GOT3 (cell line): ENCODE measurements at places on chromosomes 7 and 10.

- DNase-seq: no peak
These were observed 116.9 kb upstream of the PCGF5 start for GRCh38 chr10:91103384-91104192.

- no peak for DNase-seq
These were observed 12.7 kb downstream of the ACADSB start for GRCh38 chr10:123021517-123021916.

DNA sequence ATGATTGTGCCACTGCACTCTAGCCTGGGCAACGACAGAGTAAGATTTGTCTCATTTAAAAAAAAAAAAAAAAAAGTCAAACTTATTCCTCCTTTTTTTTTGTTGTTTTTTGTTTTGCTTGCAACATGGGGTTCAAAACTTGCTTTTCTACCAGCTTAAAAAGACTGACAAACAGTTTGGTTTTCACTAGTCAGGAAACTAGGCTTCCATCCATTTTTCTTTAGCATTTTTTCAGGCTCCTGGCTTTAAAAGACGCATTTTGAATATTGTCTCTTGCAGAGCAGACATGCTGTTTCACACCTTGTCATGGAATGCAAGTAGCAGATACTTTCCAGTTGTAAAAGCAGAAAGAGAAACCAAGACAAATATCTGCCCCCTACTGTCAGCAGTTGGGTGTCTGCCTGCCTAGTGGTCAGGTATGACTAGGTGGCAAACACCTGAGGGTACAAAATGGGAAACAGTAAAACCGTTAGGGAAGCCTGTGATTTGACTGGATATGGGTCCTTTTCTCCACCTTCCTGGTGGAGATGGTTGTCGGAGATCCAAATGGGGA lies 139.9 kb downstream of the CCDC71L start:
- DNase-seq: no peak

DNA sequence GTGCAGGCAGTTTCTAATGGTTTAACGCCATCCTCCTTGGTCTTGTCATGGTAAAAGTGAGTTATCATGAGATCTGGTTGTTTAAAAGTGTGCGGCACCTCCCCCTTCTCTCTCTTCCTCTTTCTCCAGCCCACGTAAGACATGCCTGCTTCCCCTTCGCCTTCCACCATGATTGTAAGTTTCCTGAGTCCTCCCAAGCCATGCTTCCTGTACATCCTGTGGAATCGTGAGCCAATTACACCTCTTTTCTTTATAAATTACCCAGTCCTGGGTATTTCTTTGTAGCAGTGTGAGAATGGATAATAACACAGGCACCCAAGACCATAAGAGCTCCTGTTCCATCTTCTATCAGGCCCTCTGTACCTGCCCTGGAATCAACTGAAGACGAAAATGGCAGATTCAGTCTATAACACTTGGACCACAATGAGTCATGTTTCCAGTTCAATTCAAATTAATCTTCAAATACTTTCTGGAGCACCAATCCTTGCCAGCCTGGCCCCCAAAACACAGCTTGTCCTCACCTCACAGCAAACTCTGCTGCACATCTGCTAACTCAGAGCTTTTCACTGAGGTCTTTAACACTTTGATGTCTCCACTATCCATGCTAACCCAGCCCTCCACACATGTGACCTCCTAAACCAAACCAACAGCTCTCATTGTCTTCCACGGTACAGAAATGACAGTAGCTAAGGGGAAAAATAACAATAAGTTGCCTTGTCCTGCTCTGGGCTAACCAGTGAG lies 73.2 kb downstream of the SFMBT2 start:
- no peak for DNase-seq

DNA sequence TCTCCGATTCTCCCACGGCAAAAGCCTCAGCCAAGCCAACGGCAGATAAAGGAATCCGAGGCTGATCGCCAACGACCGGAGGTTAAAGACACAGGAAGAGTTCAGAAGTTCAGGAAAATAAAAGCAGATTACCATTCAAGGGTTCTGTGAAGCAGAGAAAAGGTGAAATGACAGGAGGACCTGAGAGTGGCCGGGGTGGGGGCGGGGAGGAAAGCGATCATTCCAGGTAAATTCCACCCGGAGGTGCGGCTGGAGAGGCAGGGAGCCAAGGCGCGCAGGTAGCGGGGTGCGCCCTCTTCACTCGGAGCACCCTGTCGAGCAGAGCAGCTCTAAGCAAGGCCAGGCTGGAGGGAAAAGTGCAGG lies 35.3 kb upstream of the SEPHS1 start:
- no peak for DNase-seq

DNA sequence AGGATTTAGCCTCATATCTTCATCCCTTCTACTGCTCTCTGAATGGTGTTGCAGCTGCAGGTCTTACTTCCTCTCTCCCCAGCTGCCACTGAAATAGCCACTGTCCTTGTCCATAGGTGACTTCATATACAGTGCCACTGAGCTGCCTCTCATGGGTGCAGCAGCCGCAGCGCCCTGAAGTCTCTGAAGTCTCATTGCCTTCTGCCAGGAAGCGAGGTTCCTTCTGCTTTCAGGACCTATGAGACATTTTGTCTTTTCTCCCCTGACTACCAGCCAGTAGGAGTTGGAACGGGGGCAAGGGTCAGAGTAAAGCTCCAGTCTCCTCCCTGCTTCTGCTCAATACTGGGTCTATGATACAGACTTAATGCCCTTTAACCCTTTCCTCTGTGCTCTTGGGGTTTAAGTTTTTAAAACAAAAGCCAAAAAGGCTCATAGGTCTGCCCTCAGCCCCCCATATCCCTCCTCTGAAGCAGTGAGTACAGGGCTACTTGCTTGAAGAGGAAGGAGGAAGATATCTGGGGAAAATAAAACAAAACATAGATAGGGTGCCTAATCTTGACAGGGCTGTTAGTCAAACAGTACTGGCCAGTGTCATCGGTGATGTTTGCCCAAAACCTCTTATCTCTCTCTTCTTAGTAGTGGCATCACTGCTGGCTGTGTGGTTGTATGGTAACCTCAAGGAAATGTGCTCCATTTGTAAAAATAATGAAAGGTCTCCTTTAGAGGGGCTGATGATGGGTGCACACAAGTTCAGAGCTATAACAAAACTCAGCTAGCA lies 7.1 kb downstream of the PLCE1 start:
- DNase-seq: no peak

DNA sequence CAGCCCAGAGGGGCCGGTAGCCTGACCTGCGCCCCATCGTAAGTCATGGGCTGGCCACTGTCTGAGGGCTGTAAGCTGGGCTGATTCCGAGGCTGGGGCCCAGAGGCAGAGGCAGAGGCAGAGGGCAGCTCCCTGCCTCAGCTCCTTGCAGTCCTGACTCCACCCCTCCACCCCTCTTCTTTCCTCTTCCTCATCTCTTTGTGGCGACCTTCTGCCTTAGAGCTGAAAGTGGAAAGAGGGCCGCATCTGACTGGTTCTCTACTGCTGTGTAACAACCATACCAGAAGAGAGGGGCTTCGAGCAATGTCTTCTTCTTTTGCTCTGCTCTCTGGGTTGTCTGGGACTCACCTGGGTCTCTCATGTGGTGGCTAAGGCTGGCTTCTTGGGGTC lies 179.1 kb downstream of the RPS24 start:
- DNase-seq: no peak

DNA sequence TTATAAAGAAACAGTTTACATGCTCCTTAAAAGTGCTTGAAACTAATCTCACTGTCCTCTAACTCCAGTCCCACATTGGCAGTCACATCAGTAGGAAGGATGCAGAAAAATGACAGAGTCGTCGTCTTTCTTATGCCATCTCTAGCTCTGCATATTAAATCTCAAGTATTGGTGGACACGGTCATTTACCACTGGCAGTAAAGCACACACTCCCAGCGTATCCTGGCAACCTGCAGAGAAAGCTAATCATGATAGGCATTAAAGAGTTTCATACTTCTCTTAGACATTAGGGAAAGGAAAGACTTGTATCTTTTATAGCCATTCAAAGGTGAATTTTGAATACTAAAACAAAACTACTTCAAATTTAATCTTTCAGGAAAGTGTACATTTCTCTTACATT lies 202.0 kb upstream of the COBL start:
- DNase-seq: no peak

- no peak for DNase-seq
These were observed 27.9 kb downstream of the BBS9 start for GRCh38 chr7:33157311-33157710.

DNA sequence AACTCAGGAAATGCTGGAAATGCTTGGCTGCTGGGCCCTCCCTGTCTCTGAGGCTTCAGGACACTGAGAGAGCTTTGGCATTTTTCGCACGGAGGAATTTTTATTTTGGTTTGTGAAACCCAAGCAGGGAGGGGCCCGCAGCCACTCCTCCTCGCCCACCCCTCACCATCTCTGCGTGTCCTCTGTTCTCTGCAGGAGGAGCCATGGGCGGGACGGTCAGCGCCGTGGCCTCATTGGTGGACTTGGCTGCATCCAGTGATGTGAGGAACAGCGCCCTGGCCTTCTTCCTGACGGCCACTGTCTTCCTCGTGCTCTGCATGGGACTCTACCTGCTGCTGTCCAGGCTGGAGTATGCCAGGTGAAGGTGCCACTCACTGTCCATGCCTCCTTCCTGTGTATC lies 36.8 kb downstream of the SLC29A3 start:
- no peak for DNase-seq

GRCh38 chr7:133860628-133861335 lies 266.4 kb upstream of the LRGUK start:
- no peak for DNase-seq

GRCh38 chr10:49830016-49830415 lies 67.9 kb upstream of the OGDHL start:
- DNase-seq: no peak

- DNase-seq: no peak
These were observed 17.1 kb downstream of the UNCX start for GRCh38 chr7:1249731-1250130.

- DNase-seq: no peak
These were observed 51.6 kb upstream of the AQP1 start for GRCh38 chr7:30859940-30860496.

DNA sequence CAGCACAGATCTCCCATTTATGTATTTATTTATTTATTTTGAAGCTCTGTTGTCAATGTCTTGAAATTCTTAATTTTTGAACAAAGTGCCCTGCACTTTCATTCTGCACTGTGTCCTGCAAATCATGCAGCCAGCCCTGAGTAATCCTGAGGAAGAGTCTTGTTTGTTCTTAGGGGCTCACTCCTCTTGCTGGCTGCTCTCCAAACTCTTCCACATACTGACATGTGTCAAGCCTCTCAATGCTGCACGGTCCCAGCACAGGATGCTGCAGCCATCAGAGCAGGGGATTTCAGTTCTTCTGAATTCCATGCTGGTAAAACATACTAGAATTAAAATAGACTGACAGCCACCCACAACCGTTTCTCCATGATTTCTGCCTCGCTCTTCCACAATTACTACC lies 207.2 kb downstream of the PARD3 start:
- no peak for DNase-seq

- no peak for DNase-seq
These were observed 228.1 kb downstream of the ACTR3B start for GRCh38 chr7:152987656-152988055.
